ENCODE measurements at places on chromosomes 2 and 18.

- DNase-seq, result no peak
Measured at GRCh38 chr2:75289771-75290170, 90.5 kb upstream of the TACR1 start.

GRCh38 chr2:107595285-107595684, 231.4 kb upstream of the RGPD4 start:
- DNase-seq, result no peak

DNA sequence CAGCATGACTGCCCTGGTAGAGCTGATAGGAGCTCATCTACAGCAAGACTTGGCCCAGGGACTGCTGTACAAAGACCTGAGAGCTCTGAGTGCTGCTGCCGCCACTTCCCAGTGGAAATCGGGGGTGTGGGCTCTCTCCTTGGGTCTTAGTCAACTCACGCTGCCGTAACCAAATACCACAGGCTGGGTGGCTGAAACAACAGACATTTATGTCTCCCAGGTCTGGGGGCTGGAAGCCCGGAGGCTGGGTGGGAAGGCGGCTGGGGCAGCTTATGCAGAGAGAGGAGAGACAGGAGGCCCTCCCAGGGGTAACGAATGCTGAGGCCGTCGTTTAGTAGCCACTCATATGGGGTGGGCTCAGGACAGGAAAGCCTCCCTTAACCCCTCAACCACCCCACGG, 15.4 kb upstream of the MAL start:
- DNase-seq, result no peak

- DNase-seq, result no peak
Measured at GRCh38 chr2:10331027-10331701, 28.5 kb downstream of the HPCAL1 start.

DNA sequence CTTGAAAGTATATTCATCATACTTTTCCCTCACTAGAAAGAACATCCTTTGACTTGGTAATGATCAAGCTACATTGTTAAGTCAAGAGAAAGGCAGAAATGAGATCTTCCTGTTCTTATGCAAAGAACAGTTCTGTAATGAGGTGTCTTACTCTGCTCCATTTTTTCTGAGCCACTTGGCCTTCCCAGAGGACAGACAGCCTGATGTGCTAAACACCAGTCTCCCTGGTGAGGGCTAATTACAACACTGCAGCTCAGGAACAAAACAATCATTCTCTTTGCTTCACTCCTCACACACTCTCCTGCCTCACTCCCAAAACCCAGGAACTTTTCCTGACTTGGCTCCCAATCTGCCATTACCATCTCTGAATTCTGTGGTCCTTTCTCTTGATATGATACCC, 25.6 kb downstream of the TACR1 start:
- no peak for DNase-seq

- DNase-seq, result no peak
Measured at GRCh38 chr2:30790879-30791278, 16.4 kb downstream of the CAPN13 start.

DNA sequence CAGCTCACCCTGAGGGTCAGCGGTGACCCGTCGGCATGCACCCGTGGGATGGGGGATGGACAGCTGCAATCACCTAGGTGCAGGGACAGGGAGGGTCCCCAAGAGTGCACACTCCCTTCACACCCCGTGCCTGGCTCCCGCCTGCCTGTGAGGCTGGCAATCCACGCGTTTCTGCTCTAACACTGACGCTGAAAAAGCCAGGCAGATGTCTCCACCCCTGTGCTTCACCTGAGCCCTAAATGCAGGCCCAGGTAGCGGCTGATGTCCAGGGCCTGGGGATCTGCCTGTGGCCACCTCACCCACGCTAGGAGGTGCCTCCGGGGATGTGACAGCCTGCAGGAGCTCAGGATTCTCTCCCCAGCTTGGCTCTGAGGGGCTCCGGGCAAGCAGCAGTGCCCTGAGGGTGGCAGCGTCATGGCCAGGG, 212.0 kb upstream of the SALL3 start:
- no peak for DNase-seq

DNA sequence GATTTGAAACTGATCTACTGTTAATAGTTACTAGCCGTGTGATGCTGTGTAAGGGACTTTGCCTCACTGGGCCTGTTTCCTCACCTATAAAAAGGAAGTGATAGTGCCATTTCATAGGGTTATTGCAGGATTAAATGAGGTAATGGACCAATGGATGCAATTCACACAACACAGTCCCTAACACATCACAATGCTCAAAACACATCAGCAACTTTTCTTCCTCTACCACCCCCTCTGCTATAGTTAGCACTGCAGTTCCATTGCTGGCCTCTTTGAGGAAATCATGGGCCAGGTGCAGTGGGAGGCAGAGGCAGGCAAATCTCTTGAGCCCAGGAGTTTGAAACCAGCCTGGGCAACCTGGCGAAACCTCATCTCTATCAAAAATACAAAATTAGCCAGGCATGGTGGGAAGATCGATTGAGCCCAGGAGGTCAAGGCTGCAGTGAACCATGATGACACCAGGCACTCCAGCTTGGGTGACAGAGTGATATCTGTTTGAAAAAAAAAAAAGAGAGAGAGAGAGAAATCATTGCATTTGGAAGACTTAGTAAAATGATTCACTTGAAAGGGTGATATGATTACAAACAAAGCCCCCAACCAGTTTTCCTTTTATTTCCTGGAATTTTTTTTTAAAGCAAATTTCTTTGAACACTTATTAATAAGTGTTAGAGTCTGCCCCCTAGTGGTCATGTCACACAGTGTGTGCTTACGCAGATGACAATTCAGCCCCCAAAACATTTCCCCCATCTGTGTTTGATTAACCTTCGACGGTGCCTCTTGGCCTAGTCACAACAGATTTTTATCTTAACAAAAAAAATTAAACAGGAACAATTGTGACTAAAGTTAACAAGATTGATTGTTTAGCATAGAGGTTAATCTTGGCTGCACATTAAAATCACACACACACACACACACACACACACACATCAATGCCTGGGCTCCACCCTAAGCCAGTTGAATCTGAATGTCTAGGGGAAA, 88.6 kb upstream of the BCL11A start:
- DNase-seq, result peak; percentile 40

DNA sequence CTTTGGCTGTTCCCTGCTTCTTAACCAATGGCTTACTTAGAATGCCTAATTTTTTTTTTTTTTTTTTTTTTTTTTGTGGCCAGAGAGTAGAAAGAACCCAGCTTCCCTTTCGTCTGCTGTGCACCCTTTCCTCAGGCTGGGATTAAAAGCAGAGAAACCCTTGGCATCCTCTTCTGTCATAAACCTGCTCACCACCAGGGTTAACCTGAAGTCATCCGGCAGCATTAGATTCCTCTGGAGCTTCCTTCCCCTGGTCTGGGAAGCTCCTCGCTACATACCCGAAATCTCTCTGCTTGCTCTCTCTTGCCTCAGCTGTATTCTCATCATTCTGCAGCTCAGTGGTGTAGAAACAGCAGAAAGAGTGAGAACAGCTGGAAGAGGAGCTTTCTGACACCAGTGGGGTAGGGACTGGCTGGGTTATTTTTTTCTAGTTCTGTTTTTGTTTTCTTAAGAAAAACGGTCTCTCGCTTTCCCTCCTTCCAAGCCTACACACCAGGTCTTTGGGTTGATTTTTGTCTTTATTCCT, 339.0 kb upstream of the MEIS1 start:
- DNase-seq, result no peak

GRCh38 chr18:24189007-24189528, 50.2 kb downstream of the CABYR start:
- no peak for DNase-seq

DNA sequence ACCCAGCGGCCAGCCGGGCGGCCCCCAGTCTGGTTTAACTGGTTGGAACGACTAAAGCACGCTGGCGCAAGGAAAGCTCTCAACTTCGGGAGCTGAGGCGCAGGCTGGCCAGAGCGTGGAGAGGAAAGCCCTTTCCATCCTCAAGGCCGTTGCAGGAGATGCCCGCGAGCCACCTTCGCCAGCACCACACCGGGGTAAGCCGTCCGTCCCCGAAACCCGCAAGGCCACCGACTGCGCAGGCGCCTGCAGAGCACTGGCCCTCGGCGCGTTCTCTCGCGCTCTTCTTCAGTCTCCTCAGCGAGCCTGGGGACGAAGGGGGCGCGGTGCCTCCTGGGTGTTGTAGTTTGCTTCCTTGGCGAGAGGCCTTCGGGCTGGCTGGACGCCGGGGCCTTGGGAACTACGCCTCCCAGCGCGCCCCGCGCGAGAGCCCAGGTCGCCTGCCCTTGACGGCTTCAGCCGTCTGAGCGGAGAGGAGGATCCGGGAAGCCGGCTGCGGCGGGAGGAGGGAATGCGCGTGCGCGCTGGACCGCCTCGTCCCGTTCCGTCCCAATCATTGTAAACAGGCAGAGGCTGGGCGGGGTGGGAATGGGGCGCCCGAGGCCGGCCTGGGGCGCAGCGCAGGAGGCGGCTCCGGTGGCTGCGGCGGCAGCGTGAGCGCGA, at the start of gene RALBP1:
RALBP1 (plus strand) TSS at position 531 of the 660 bp plus-strand sequence. CDS start 37,533 bp downstream, outside the sequence.
- DNase-seq, result peak; percentile 98

GRCh38 chr2:33607251-33607721, 8.2 kb upstream of the FAM98A start:
- DNase-seq, result no peak
